Small intestine (tissue), 16 donors: ENCODE measurements at places on chromosomes 6 and 20.

- no peak for DNase-seq
These were observed 68.3 kb downstream of the ANKRD6 start for GRCh38 chr6:89501222-89501621.

DNA sequence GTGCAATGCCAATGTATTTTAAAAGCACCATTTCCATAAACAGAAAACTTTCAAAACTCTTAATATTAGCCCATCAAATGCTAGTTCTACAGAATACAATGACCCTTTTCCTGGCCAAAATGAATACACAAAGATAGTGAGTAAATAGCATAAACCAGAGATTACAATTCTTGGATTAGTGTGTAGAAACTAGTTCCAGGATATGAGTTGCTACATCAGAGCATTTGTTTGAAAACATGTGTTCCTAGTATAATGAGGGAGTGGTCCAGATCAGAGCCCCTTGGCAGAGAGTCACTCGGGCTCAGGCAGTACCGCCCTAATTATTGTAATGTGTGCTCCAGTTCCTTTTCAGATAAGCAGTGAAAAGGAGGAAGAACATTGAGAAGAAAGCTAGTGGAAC is 63.7 kb upstream of the COL21A1 start:
- no peak for DNase-seq

DNA sequence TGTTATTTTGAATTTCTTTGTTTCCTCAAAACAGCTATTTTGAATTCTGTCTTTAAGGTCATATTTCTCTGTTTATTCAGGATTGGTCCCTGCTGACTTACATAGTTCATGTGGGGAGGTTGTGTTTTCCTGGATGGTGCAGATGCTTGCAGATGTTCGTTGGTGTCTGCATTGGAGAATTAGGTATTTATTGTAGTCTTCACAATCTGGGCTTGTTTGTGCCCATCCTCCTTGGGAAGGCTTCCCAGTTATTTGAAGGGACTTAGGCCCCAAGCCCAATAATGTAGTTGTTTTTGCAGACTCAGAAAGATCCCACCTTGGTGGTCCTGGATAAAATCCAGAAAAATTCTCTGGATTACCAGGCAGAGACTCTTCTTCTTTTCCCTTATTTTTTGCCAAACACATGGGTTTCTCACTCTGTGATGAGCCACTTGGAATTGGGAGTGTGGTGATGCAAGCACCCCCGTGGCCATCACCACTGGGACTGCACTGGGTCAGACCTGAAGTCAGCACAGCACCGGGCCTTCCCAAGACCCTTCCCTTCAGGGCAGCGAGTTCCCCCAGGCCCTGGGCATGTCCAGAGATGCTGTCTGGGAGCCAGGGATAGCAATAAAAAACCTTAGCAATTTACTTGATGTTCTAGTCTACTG is 81.6 kb upstream of the EZR start:
- DNase-seq: no peak

DNA sequence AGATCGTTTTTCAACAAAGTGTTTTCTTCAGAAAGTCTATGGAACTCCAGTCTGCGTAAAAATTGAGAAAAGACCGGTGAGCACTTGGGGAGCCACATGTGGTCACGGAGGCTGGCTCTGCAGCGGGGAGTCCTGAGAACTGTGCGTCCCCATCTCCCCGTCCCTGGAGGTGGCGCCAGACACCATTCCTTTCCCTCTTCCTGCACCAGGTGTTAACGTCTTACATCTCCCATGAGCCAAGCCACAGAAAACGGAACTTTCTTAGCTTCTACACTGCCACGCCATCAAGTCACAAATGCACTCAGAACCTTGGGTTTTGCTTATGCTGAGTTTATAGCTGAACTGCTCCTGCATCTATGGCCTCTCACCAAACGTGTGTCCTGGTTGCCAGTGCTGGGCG is 62.6 kb downstream of the GINS1 start:
- DNase-seq: peak; percentile 52

DNA sequence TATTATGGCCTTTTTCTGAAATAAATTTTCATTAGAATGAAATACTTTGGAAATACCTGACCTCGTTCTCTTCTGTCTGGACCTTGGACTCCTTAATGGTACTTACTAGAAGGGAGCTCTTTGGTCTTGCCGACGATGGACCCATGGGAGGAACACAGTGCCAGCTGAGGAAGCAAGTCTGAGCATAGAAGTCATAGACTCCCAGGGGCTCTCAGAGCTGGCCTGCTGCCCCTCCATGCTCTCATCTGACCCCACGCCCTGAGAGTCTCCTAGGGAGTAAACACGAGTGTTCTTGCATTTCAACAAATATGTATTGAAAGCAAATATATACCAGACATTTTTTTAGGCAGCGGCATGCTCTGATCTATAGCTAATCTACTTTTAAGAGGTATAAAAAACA is 87.8 kb downstream of the PLEKHG1 start:
- DNase-seq: peak; percentile 86

DNA sequence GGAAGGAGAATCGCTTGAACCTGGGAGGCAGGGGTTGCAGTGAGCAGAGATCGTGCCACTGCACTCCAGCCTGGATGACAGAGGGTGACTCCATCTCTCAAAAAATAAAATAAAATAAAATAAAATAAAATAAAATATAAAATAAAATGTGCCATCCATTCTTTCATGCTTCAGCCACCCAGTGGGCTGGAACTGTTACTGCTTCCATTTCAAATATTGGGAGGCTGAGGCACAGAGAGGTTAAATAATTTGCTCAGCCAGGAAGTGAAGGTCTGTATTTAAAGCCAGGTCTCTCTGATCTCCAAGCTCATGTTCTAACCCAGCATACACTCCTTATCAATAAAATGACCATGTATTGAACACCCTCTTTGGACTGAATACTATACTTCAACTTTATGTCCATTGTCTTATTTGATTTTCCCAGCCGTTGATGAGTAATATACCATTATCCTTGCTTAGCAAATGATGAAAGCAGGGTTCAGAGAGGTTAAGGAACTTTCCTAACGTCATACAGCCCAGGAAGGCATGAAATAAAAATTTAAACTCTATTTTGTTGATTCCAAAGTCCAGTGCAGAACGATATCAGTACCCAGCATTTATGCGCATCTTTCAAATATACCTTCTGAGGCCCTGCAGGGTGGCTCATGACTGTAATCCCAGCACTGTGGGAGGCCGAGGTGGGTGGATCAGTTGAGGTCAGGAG is 25.8 kb upstream of the SLC9A8 start:
- DNase-seq: no peak

DNA sequence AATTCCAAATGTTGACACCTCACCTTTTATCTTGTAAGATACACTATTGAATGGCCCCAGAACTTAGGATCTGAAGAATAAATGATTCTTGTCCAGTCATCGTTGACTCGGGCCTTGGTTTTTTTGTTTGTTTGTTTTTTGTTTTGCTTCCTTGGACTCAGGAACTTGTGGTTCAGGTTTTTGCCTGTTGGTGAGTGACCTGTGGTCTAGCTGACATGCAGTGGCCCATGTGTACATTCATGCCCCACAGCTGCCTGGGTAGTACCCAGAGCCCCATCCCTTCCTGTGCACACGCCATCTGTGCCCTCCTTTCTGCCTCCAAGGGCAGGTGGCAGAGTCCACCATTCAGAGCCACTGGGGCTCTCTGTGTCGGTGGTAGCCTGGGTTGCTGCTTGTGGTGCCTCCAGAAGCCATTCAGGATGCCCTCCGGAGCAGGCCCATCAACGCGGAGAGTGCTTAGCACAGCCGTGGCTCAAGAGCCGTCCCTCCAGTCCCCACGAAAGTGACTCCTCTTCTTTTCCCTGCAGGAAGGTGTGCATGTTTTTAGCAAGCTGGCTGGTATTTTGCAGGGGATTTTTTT is 85.9 kb downstream of the SYNJ2 start:
- DNase-seq: no peak

GRCh38 chr6:2376429-2377355 is 131.3 kb upstream of the GMDS start:
- DNase-seq: no peak

GRCh38 chr20:50450881-50451752 is 59.1 kb upstream of the PTPN1 start:
- peak; percentile 85 for DNase-seq

DNA sequence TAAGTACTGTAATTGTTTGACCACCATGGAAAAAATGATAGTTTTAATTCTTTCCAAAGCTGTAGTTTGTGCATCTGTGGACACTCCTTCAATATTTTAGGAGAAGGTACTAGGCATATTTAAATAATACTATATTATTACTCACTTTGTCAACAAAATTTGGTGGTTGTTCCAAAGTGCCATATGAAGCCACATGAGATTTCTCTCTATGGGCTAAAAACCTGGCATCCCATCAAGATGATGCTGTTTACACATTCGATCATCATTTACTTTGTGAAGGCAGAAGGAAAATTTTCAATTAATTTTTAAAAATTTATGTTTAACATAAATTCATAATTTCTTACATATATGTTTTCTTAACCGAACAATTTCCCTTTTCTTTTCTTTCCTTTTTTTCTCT is 502.6 kb upstream of the JAG1 start:
- DNase-seq: no peak

DNA sequence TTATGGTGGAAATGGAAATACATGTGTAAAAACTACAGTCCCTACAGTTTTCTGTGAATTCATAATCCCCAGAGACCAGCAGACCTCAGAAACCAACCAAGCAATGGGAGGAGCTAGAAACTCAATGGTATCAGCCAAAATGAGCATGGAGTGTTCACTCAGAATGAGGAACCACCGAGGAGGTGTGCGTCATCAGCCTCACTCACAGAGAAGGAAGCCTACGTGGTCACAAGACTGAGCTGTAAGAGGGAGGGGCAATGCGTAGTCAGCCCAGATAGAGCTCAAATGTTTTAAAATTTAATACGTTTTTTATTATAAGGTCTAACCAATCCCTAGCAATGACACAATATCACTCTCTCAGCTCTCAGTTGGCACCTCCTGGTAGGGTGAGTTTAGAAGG is 17.4 kb downstream of the MYLK4 start:
- no peak for DNase-seq

- DNase-seq: no peak
These were observed 15.1 kb downstream of the AAR2 start for GRCh38 chr20:36251426-36251825.

DNA sequence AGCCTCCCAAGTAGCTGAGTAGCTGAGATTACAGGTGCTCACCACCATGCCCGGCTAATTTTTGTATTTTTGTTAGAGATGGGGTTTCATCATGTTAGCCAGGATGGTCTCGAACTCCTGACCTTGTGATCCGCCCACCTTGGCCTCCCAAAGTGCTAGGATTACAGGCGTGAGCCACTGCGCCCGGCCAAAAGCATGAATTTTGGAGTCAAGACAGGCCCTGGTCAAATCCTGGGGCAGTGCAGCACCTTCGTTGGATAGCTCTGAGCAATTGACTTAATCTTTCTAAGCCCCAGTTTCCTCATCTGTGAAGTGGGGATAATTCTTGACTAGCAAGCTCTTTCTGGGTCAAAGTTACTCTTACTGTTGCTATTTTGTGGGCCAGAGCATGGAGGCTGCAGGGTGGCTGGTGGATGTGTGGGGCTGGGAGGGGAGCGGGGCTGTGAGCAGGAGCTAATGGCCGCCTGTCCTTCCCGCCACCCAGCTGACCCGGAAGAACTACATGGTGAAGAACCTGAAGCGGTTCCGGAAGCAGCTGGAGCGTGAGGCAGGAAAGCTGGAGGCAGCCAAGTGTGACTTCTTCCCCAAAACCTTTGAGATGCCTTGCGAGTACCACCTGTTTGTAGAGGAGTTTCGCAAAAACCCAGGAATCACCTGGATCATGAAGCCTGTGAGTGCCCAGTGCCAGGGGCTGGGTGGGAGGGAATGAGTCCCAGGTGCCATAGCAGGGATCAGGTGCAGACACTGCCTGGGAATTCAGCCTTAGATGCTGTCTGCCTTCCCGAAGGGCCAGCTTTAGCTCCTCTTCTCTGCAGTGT is 39.0 kb downstream of the TTLL9 start:
- no peak for DNase-seq

DNA sequence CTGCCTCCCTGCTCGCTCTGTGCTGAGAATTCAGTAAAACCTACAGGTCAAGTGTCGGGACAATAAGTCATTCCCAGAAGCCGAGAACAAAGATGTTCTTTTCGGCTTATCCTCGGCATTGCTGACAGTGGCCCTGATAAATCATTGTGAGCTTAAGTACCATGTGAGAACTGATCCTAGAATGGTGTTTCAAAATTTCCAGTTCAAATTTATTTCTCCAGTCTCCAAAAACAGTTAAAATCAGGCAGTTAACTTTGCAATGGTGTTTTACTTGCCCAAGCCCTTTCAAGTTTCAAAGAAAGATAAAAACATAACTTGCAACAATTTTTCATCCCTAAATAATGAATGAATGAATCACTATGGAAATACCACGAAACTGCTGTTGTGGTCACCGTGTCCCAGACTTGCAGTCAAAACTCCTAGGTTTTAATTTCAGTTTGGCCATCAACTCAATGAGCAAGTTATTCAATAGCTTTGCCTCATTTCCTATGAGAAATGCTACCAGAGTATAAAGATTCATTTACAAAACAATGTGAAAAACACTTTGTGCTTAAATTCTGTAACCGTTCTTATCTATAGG is 4.3 kb downstream of the ATP5F1E start:
- no peak for DNase-seq
